Lung microvascular endothelial cell (primary cell): ENCODE measurements at places on chromosomes 5 and 9.
A peak's percentile ranks its signal among the peaks of the same experiment; 100 is the strongest.

- DNase-seq: no peak
Observed at GRCh38 chr5:128350705-128351104, 187.3 kb downstream of the FBN2 start.

DNA sequence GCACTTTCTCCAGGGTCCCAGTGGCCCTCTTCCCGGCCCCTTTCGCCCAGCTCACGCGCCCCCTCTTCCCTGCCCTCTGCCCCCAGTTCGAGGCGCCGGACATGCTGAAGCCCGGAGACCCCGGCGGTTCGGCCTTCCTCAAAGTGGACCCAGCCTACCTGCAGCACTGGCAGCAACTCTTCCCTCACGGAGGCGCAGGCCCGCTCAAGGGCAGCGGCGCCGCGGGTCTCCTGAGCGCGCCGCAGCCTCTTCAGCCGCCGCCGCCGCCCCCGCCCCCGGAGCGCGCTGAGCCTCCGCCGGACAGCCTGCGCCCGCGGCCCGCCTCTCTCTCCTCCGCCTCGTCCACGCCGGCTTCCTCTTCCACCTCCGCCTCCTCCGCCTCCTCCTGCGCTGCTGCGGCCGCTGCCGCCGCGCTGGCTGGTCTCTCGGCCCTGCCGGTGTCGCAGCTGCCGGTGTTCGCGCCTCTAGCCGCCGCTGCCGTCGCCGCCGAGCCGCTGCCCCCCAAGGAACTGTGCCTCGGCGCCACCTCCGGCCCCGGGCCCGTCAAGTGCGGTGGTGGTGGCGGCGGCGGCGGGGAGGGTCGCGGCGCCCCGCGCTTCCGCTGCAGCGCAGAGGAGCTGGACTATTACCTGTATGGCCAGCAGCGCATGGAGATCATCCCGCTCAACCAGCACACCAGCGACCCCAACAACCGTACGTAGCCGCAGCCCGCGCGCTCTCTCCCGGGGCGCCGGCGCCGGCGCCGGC is 1.0 kb downstream of the PRDM6 start:
- no peak for DNase-seq

GRCh38 chr5:54045077-54045792 is 265.1 kb downstream of the ARL15 start:
- no peak for DNase-seq

DNA sequence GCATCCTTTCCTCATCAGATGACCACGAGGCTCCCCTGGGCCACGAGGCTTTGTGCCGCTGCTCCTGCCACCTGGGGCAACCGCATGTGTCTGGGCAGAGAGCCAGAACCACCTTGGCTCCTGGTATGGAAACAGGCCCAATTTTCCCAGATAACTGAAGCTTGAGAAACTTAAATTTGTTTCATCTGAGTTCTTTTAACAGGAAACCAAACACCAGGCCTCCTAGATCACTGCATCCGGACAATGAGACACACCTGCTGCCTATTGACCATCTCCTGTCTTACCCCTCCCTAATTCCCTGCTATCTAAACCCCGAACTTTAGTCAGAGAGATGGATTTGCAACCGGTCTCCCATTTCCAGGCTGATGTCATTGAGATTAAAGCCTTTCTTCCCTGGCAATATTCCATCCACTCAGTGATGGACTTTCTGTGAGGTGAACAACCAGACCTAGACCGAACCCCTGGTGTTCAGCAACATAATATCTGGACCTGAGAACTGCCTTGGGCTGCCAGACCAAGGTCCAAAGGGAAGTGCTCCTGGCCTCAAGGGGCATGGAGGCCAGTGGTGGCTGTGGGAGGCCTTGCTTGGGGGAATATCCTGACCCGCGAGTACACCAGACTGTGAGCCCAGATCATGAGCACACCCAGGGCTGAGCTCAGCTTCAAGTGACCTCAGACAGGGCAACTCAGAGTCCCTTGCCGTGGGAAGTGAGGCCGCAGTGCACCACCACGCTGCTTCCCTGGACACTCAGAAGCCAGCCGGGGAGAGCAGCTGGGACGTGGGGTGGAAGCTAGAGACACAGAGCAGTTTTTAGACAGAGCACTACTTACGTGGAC is 199.7 kb downstream of the HSPA4 start:
- no peak for DNase-seq

- DNase-seq: peak; percentile 82
Observed at GRCh38 chr5:89930591-89931392, 478.8 kb downstream of the CETN3 start.

DNA sequence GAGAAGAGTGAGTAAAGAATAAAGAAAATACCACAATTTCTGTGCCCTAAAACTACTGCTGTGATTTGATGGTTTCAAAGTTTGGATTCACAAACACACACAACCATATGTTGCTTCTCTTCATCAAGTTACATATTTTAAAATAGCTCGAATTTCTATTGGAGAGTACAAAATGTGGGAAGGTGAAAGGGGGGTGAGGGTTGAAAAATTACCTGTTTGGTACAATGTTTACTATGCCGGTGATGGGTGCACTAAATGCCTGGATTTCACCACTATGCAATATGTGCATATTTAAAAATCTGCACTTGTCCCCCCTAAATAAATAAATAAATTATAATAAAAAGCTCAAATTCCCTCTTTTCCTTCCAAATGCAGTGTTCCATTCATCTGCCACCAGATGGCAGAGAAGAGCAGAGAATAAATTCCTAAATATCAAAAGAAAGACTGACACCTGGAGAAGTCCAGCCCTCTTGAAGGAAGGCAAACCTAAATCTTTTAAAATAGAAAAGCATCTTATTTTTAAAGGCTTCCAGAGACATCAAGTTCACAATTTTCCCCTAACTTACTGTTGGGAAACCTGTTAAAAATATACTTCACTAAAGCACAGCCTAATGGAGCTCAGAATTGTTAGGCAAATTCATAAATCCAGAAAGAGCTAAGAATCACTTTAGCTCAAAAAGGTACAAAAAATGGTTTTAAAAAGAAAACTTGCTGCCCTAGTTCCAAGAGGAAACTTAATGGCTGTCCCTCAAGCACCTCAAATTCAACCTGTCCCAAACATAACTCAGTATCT is 24.8 kb upstream of the HNRNPA0 start:
- DNase-seq: peak; percentile 45

DNA sequence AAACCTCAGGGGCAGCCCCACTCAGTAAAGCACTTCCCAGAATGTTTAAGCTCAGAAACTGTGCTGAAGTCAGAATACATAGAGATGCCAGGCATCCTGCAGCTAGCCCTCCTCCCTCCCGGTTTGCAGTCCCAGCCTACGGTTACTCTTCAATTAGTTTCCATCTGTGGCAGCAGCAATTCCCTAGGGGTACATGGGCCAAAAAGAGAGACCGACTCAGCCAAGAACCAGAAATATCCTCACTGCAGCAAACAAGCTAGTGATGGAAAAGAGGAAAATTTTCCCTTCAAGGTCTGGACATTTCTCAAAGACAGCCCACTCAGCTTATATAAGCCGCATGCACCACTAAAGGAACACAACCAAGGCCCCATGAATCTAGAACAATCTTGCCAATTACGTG is 89.1 kb upstream of the PPP2R2B start:
- no peak for DNase-seq

DNA sequence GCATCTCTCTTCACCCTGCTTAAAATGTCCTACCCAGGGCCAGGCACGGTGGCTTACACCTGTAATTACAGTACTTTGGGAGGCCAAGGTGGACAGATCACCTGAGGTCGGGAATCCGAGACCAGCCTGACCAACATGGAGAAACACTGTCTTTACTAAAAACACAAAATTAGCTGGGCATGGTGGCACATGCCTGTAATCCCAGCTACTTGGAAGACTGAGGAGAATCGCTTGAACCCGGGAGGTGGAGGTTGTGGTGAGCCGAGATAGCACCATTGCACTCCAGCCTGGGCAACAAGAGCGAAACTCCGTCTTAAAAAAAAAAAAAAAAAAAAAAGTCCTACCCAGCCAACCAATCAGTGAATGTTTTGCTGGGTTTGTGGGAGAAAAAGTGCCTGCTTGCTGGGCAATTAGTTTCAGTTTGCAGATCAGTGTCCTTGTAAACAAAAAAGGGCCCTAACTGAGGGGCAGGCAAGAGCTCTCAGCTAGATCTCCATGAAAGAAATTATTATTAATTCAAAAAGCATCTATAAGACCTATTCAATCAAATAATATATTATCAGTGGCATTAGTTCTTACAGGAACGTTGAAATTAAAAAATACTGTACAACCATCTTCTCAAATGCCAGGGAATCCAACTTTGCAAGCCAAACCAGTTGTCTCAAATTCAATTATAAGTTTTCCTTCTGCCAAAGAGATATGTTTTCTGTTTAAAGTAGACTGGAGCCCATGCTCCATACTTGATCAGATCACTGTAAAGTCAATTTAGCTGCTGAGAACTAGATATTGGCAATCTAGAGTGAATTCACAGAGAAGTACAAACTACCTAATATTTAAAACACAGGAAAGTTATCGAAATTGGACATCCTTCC is 3.9 kb downstream of the MEGF9 start:
- peak; percentile 81 for DNase-seq

GRCh38 chr5:136260656-136261055 is 67.7 kb upstream of the SMIM32 start:
- no peak for DNase-seq

DNA sequence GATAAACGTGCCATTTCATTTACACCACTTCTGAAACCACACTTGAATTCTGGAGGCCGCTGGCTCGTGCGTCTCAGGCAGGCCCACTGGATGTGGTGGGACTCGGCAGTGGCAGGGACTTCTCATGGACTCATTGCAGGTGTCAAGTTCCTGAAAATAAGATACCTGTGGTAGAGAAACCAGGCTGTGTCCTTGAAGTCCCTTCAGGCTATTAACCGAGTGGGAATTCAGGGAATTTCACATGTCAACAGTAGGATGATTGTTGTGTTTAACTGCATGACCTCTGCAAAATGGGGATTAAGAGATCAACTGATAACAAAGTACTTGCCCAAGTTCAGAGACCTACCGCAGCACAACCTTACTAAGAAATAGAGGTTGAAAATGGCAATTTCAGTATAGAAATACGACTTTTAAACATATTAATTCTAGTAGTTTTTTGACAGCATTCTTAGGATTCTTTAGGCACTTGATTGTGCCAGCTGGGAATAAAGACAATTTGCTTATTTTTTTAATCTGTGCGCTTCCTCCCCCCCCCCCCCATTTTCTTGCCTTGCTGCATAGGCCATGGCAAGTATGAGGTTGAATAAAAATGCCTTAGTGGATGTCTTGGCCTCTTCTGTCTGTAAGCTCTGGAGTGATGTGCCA is 26.8 kb downstream of the TRIP13 start:
- DNase-seq: no peak

- DNase-seq: no peak
Observed at GRCh38 chr5:135876146-135876545, 19.5 kb downstream of the IL9 start.

GRCh38 chr5:160488394-160489325 is 67.0 kb downstream of the PTTG1 start:
- no peak for DNase-seq

DNA sequence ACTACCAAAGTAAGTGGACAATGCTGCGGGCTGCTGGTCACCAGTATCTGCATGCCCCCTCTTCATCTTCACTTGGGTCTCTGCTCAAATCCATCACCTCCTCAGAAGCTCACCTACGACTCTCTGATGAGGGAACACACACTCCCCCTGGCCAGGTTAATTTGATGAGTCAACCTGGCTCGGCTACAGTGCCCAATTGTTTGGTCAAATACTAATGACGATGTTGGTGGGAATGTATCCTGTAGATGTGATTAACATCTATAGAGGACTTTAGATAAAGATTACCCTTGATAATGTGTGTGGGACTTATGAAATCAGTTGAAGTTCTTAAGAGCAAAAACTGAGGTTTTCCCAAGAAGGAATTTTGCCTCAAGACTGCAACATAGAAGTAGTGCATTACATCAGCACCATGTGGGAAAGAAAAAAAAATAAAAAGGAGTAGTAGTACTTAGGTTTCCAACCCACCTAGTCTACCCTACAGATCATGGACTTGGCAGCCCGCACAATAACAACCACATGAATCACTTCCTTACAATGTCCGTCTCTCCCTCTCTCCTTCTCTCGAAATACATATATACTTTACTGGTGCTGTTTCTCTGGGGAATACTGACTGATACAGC is 467.3 kb downstream of the DNAH5 start:
- DNase-seq: peak; percentile 73

DNA sequence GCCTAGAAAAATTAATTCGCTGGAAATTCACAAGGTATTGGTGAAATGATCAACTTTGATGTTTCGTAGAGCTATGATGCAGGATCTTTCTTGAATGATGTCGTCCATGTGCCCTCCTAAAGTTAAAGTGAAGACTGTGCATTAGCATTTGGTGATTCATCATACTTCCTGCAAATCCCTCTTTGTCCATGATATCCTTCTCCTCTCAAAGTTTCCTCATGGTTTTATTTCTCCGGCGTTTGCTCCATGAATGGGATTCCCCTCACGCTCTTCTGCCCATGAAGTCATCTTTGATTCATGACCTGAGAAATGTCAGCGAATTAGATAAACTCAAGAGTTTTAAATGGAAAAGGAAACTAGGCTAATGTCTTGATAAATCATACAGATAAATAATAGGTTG is 372.7 kb downstream of the PSAT1 start:
- peak; percentile 1 for DNase-seq

GRCh38 chr5:76412511-76412910 is 9.4 kb downstream of the IQGAP2 start:
- DNase-seq: no peak

- no peak for DNase-seq
Observed at GRCh38 chr5:131281133-131281867, 17.4 kb downstream of the CDC42SE2 start.

GRCh38 chr5:150559701-150560100 is 51.8 kb downstream of the NDST1 start:
- peak; percentile 26 for DNase-seq

GRCh38 chr9:120869726-120870125 is 7.3 kb downstream of the PHF19 start:
- DNase-seq: no peak

DNA sequence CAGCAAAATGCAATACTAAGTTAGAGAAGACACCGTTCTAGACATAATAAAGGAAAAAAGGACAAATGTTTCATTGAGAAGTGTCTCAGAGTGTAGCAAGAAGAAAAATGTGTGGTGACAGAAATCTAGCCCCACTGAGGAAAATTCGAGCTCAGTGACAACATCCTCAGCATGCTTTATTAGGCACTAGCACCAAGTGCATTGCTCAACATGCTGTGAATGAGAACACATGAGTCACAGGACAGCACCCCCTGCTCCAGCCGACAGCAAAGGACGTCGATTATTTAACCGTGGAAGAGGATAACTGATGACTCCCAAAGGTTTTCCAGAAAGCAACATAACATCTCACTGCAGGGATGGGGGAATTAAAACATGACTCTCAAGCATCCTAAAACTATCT is 182.7 kb downstream of the GNAQ start:
- DNase-seq: peak; percentile 85
